ENCODE measurements at places on chromosomes 7 and 10.

DNA sequence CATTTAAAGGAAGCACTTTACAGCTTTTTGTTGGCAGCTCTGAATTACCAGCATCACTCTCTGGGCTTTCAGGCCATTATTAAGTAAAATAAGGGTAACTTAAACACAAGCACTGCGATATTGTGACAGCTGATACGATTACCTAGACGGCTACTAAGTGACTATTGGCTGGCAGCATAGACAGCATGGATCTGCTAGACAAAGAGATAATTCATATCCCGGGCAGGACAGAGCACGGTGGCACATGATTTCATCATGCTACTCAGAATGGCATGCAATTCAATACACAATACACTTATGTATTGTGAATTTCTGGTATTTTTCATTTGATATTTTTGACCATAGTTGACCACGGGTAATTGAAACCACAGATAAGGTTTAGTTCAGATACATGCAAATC is 522.0 kb upstream of the LRRN3 start:
- no peak for DNase-seq

DNA sequence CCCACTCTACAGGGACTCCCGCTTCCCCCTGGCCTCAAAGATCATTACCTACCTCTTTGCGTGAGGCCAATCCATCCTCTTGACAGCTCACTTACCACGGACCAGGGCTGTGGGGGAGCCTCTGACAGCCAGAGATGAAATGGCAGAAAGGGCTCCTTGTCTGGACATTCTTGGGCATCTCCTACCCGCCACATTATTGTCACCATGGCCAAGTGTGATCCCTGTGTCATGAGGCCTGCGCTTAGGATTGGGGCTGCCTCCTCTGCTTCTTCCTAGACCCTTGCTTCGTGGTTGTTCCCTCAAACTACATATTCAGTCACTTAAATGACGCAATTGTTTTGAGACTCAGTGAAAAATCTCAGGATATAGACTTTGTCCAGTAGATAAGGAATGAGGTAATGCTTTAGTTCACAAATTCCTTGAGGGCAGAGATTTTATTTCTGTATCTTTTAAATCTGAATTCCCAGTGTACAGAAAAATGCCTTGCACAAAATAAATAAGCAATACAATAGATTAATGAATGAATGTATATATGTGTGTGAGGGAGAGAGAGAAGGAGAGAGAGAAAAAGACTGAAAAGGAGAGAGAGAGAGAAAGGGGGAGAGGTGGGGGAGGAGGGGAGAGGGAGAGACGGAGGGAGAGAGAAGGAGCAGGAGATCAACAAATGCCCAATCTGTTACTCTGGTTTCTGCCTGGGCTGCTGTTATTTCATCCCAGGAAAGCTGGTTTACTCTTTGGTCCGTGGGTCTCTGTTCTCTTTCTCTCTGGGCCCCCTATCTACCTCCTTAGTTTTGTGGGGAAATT is 159.0 kb downstream of the PLXNA4 start:
- no peak for DNase-seq

GRCh38 chr10:81498011-81498551 is 376.9 kb upstream of the NRG3 start:
- no peak for DNase-seq

GRCh38 chr10:132457328-132458070 is 60.5 kb downstream of the PWWP2B start:
- no peak for DNase-seq

DNA sequence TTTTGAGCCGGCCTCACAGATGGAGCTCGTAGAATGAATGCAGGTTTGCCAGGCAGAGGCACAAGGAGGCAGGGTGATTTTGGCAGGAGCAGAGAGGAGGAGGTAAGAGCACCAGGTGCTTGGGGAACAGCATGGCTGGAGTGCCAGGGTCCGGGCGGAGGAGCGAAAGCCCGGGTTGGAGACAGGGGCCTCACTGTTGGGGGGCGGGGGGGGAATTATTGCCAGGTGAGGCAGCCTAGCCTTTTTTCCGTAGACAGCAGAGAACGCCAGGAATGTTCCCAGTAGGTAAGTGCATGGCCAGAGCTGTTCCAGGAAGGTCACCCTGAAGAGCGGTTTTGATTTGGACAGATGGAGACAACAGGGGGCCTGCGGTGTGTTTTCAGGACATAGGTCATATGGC is 9.5 kb downstream of the SRRM3 start:
- DNase-seq, result no peak

Data from CD4-positive, alpha-beta T cell treated with Interleukin-1 beta for 1 hour (primary cell).